Activated T-helper 1 cell treated with anti-CD3 and anti-CD28 coated beads, Interleukin-2, amount 50 U/mL, for 16 hours (primary cell): ENCODE measurements at places on chromosomes 4 and X.

DNA sequence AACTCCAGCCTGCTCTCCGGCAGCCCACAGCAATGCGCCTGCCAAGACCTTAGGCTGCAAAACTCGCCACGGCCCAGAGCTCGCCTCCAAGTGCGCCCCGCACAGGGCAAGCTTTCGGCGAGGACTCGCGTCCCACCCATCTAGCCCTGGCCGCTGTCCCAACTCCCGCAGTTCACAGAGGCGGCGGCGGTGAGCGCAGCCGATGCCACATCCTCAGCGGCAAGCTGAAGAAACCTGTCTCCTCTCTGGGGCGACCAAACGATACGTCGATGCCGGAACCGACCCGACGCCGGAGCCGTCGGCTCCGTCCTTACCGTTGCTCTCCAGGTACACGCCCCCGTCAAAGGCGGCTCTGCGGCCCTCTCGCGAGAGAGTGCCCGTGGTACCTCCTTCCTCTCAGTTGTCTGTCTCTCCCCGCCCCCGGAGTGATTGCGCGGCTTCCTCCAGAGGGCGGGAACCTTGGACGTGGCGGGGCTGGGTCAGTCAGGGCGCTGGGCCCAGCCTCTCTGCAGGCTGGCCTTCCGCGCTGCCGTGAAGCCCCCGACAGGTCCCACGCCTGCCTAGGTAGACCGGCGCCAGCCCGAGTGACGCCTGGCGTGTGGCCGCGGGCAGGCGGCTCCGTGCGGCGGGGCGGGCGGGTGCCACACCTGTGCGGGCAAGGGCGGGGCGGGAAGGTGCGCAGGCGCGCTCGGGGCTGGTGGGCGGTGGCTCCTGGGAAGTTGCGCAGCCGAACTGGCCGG lies 380 bp upstream of the RAB33B start:
- DNase-seq, result peak; percentile 91

DNA sequence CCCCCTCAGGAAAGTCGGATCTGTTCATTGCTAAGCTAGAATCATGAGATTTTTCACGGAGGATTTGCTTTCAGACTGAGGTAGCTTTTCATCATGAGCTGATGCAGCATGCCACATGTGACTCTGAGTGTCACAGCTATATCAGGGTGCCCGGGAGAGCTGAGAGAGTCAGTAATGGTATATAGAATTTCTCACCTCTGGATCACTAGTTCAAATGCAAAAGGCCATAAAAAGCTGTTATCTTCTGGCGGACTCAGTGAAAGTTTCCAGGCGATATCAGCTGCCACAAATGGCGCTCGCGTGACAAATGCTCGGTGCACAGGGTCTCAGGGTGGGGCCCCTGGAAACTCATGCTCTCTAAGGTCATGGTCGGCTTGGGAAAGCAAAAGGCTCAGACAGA lies 150.1 kb downstream of the DHX15 start:
- DNase-seq, result no peak

DNA sequence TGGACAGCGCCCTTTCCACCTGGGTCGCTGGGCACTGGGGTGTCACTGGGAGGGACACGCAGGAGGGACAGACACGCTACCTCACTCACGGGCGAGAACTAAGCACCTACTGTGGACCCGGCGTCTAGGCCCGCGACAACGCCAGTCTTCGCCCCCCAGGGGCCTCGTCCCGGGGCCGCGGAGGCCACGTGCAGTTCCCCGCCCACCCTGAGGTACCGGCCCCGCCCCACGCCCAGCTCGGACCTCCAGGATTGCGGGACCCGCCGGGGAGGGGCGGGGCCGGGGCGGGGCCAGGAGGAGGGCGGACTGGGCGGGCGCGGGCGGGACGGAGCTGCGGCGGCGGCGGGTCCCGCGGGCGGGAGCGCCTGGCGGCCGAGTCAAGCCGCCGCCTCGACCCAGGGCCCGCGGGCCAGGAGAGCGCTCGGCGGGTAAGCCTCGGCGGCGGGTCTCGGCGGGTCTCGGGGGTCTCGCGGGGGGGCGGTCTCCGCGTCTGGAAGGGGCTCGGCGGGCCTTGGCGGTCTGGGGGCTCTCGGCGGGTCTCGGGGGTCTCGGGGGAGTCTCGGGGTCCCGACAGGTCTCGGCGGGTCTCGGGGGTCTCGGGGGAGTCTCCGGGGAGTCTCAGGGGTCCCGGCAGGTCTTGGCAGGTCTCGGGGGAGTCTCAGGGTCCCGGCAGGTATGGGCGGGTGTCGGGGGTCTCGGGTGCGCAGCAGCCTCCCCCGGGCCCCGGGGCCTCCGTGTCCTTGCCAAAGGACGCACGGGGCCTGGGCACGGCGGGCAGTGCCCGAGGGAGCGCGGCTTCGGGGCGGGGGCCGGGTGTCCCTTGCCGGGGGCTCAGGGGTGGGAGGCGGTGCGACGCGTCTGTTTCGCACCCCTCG lies at the start of gene SH3BP2:
Gene SH3BP2 (plus strand): TSS at position 375 of the 875 bp plus-strand sequence. CDS start 27,533 bp downstream, outside the sequence.
- DNase-seq, result peak; percentile 49

GRCh38 chrX:154652311-154653047 lies 900 bp downstream of the CTAG2 start:
- no peak for DNase-seq

DNA sequence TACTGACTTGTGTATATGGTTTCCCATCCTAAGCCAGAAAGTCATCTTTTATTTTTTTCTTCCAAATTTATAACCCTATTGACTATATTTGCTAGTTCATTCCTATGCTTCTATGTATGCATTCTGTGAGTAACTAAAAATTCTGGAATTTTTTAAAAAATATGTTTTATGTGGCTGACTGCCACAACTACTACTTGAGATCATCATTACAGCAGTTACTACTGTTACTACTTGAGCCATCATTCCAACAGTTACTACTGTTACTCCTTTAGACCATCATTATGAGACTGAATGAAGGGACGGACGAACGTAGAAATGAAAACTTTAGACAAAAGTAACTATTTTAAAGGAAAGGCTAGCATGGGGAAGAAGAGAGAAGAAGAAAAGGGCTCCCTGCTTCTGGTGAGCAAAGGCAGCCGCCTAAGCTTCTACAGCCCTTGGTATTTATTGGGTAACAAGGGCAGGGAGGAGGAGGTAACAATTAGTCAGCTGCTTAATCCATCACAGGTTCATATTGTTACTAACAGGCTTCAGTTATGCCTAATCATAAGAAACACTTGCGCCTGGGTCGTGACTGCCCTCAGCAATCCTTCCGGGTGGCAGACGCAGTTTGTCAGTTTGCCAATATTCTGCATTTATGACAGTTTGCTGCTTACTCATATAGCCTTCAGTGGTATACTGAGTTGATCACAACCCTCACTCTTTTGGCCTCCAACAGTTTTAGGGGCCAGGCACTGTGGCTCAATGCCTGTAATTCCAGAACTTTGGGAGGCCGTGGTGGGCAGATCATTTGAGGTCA lies 80.4 kb downstream of the PDLIM5 start:
- DNase-seq, result no peak

DNA sequence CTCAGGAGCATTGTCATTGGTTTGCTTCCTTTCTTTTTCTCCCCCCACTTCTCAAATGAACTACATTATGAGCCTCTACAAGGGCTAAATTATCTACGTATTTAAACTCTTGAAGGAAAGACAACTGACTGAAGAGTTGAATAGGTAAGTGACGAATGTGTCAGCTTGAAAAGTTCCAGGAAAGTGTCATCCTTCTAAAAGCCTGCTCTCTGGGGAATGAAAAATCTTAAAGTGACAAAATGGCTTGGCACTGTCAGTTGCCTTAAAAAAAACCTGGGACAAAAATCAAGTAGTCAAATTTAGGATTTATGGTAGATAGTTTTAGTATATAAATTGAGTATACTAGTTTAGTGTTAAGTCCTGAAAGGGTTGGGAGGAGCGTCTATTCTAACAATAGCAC lies 173.9 kb upstream of the NDP start:
- DNase-seq, result no peak

DNA sequence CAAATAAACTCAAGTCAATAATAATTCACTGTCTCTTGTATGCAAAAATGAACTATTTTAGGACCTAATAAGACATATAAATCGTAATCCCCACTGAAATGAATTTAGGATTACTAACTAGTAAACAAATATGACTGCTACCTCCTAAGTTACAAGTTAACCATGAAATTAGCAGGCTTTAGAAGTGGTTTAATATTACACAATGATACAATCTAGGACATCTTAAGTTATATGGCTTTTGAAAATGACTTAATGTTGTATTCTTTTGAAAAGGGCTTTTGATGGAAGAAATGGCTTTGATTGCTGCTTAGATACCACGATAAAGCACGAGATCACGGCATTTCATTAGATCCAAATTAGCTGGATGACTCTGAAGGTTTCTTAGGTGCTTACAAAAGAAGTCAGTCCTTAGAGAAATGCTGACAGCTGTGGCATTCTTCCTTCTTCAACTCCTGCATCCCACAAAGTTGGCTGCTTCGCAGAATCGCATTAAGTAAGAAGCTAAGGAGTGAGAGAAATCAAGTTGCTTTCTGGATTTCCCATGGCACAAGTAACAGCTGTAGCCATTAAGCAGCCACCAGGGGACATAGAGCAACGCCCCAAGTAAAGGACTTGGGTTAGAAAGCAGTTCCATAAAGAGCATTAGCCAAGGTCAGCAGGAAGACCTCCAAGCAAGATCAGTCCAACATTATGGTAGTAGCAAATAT lies 6.9 kb downstream of the SLC10A7 start:
- DNase-seq, result no peak

DNA sequence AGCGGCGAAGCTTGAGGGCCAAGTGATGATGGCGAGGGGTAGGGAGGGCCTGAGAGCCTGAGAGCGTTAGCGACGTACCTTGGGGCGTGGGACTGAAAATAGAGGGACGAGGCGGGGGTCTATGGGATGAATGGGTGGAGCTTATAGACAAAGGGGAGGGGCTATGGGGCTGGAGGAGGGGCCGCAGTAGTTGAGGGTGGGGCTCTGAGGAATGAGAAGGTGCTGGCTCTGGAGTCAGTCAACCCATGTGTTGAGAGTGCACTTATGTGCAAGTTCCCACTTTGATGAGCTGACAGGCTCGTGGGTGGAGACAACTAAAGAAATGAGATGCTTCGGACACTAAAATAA lies 488 bp downstream of the TBC1D25 start:
- DNase-seq, result peak; percentile 9

DNA sequence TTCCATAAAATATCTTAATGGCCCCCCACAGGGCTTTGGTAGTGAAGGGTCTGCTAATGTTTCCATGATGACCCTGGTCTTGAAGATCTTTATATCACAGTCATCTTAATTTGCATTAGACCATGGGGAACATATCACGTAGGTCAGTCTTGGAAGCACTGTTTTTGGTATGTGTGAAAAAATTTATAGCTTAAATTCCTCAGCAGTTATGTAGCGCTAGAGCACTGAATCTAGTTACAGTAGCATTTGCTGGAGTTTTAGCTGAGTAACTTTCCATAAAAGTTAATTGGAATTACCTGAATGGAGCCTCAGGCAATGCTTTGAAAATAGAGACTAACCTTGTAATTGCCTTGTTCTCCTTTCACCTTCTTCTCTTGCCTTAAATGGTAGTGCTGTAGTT lies 648.8 kb downstream of the IQCM start:
- DNase-seq, result no peak

GRCh38 chr4:122107680-122108079 lies 44.5 kb upstream of the BLTP1 start:
- DNase-seq, result no peak

- DNase-seq, result no peak
Measured at GRCh38 chr4:7941111-7941964, 1.7 kb upstream of the AFAP1 start.

- DNase-seq, result no peak
Measured at GRCh38 chr4:20252656-20253282, 1.1 kb downstream of the SLIT2 start.

DNA sequence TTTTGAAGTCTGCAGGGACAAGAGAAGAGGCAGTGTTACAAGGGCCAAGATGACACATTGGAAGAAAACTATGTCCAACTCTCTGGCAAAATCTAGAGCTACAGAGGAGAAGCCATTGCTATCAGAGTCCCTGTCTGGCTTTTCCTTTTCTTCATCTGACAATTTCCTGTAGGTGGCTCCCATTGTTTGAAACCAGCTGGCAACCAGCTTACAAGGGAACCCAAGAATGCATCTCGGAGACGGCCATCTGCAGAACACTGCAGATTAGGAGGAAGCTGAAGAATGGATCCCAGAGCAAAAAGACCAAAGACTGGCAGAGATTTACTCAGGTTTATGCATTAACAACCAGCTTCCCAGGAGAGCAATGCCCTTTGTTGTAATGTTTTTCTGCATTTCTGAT lies 216.2 kb upstream of the CTSO start:
- no peak for DNase-seq

DNA sequence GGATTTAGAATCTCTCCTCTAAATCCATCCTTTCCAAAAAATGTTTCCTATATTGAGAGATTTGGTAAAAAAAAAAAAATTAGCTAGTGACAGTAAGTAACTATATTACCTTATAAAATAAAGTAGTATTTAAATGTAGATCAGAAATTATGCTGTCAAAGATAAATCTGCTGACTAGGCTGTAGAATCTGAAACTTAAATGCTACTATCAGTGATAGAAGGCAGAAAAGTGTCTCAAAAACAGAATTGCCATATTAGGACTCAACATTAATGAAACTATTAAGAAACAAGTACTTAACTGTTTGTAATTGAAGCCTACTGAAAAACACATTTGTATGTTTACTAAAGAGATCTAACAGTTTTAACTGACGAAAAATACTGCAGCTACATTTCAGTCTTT lies 8.3 kb downstream of the TAF9B start:
- no peak for DNase-seq

DNA sequence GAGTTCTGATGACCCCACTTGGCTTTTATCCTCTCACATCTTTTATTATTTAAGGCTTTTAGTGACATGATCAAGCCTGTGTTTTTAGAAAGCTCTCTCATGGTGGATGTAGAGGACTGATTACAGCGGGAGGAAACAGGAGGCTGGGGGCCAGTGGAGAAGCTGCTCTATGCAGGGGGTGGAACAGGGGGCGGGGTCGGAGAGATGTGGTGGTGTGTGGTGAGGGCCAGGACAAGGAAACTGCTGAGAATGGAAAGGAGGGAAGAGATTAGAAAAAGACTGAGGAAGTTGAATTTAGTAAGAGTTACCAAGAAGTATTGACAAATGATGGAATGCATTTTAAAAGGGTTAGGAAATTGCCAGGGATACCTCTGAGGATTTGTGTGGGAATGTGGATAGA lies 292.2 kb downstream of the ZIC3 start:
- DNase-seq, result no peak

GRCh38 chrX:7223271-7223670 lies 75.3 kb upstream of the PUDP start:
- no peak for DNase-seq

DNA sequence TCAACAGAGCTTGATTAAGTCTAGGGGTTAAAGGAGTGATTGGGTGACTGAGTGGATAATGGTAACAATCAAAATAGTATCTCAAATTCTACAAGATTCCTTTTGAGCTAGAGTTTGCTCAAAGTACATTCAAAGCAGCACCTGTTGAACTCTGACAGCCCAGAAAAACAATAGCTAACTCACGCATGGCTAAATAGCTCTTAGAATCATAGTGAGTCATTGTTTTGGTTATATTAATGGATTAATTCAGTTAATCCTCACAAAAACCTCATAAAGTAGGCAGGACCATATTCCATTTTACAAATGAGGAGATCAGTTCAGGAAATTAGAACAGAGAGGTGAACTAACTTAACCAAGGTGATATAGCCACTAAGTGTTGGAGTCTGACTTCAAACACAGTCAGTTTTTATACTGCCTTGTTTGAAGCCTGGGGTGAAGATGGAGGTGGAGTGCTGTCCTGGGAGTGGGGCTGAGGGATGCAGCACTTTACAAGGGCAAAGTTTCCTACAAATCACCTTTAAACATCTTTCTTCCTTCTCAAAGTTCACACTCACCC lies 35.9 kb upstream of the PPM1K start:
- no peak for DNase-seq
